Non-pigmented ciliary epithelial cell (primary cell): ENCODE measurements at places on chromosomes 7 and 10.
A peak's percentile ranks its signal among the peaks of the same experiment; 100 is the strongest.

DNA sequence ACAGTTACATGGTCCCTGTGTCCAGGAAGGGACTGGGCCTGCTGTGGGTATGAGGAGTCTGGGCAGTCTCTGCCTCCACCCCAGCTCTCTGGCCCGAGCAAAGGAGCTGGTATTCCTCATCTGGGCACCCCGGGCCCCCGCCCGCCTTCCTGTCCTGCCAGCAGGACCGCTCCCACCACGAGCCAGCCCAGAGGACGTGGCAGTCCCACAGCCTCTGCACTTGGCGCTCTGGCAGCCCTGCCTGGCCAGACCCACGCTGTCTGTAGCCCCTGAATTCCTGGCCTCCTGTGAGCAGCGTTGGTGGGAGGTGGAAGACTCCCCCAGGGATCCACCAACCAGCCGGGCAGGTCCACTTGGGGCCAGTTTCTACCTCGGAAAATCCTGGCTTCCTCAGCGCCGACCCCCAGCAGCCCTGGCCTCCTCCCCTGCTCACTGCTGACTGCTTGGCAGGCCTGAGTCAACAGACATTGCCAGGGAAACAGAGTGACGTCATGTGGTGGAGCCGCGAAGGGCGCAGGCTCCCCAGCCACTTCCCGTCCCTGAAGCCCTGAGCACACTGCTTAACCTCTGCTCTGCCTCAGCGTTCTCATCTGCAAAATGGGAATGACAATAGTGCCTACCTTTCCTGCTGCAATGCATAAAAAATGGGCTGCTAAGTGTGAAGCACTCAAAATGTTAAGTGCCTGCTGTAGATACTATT lies 21.6 kb upstream of the LIMK1 start:
- peak; percentile 65 for DNase-seq

GRCh38 chr7:43619213-43620012 lies 36.5 kb downstream of the STK17A start:
- DNase-seq, result no peak

- no peak for DNase-seq
Measured at GRCh38 chr7:5497295-5498103, 73.9 kb upstream of the TNRC18 start.

- DNase-seq, result no peak
Measured at GRCh38 chr10:22340329-22341189, 4.7 kb upstream of the SPAG6 start.

DNA sequence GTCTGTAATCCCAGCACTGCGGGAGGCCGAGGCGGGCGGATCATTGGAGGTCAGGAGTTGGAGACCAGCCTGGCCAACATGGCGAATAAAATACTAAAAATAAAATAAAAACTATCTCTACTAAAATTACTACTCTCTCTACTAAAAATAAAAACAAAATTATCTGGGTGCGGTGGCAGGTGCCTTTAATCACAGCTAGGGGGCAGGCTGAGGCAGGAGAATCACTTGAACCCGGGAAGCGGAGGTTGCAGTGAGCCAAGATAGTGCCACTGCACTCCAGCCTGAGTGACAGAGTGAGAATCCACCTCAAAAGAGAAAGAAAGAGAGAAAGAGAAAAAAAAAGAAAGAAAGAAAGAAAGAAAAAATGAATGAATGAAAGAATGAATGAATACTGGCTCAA lies 351.4 kb downstream of the ELMO1 start:
- no peak for DNase-seq

GRCh38 chr10:33799281-33799943 lies 464.9 kb upstream of the NRP1 start:
- DNase-seq, result no peak

DNA sequence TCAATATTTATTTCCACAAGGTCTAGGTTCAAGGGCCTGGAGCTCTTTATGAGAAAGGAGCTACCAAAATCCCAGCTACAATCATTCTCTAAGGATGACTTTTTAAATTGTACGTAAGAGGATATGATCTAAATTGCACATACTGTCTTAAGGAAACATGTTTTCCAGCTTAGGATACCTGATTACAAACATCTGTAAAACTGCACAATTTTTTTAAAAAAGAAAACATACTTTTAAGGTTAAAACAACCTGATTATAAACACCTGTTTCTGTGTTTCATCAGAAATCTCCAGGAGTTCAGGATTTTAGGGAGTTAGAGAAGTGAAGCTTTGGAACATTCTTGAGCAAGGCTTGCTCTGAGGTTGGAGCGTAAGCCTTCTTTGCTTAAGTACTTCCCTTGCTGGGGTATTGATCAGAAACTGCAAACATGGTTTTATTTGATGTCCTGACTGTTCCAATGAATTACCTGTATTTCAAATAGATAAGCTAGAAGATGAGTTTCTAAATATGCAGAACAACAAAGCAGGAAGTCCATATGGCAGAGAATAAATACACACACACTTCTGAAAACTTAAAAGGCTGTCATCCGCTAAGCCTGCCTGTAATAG lies 248.6 kb downstream of the GFRA1 start:
- DNase-seq, result no peak

- DNase-seq, result no peak
Measured at GRCh38 chr7:54933643-54934042, 85.2 kb upstream of the EGFR start.

DNA sequence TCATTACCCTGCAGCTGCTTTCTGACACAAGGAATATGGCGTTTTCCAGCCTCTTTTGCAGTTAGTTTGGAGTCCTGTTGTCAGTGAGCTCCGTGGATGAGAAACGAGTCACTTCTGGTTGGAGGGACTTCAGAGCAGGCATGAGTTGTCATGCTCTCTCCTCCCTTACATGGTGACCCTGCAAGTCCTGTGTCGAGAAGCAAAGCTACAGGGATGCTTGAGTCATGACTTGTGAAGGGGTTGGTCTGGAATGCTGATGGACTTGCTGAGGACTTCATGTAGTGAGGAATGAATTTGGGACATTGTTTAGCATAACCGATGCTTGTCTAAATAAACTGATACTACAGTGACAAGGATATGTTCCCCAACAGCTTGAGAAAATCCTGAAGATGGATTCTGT lies 108.8 kb downstream of the ADCYAP1R1 start:
- DNase-seq, result no peak

DNA sequence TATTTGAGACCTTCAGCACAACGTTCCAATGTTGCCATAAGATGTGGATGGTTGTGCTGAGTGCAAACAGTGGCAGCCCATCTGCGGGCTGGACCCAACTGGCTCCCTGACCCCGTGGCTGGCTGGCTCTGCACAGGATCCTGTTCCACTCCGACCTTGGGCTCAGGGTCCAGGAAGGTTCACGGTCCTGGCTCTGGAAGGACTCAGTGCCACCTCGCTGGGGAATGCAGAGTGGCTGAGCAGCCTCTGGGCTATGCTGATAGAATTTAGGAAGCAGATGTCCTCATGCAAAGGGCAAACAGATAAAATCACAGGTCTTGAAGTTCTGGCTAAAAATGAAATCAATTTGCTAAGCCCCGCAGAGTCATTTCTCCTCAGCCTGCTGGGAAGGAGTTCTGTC lies 171.6 kb downstream of the PIP4K2A start:
- DNase-seq, result no peak

DNA sequence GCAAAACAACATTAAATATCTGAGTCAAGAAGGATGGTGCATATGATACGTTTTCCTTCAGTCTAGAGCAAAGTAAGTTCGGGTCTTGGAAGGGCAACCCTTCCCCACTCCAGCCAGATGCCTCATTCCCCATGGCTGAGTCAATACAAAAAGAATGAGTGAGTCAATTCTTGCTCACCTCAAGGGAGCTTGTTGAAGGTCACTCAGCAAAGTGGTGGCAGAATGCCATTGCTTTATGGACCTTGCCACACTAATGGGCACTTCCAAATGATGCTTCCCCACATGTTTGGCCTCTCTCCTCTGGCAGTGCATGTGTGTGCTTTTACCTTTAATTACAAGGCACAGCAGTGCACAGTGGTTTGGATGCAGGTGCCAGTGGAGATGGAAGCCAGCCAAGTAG lies 296.5 kb downstream of the SORCS3 start:
- DNase-seq, result peak; percentile 77

DNA sequence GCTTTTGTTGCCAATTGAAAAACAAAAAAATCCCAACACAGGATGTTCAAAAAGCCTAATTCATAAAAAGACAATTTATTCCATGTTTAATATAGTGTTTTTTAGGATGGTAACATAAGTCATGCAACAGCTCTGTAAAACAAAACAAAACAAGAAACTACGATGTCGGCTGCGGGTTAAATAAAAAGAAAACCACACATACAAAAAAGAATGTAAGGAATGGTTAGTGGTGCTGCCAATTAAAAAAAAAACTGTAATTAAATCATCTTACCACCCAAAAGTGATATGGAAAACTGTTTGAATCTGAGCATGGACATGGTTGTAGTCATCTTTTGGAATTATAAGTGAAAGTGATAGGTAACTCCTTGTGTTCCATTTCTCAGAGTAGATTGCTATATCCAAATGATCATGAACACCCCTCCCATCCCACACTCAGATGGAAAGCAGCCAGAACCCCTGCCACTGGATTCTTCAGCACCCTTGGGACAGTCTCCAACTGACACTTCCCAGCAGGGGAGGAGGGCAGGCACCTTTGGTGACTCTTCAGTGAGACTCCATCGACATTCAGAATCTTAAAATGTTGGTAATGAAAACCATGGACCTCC lies 14.3 kb upstream of the DAGLB start:
- no peak for DNase-seq

- no peak for DNase-seq
Measured at GRCh38 chr10:29849886-29850285, 209.5 kb downstream of the JCAD start.

- DNase-seq, result no peak
Measured at GRCh38 chr7:12066521-12066920, 144.6 kb upstream of the TMEM106B start.

GRCh38 chr10:102121739-102122372 lies 1.7 kb upstream of the LDB1 start:
- no peak for DNase-seq

DNA sequence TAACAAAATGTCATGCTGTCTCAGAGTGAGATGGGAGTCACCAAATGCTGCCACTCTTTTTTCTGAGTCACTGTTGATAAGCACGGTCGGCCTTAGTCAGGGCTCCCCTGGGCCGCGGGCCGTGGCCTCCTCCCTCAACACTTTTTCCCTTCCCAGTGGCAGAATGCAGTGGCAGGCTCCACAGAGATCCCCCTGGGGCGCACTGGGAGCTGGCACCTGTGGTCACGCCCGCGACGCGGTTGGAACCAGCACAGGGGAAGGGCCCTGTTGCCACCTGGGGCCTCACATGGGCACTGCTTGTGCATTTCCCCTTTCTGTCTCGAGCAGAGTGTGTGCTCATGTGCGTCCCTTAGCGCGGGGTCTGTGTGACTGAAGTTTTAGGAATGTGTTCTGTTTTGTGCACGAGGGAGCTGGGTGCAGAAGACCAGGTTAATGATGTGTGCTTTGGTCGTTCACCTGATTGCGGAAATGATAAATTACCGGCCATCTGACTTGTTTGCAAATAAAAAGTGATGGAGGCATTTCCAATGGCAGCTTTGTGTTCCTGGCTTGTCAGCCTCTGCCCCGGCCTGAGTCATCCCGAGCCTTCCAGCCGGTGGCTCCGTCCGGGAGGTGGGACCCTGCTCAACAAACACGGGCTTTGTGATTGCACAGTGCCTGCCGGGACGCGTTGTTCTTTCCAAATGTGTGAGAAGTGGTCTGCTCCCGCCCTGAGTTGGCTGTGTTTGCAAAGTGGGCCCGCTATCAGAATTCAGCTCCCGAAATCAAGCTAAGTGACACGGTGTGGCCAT lies 100.7 kb downstream of the NKX6-2 start:
- DNase-seq, result no peak

DNA sequence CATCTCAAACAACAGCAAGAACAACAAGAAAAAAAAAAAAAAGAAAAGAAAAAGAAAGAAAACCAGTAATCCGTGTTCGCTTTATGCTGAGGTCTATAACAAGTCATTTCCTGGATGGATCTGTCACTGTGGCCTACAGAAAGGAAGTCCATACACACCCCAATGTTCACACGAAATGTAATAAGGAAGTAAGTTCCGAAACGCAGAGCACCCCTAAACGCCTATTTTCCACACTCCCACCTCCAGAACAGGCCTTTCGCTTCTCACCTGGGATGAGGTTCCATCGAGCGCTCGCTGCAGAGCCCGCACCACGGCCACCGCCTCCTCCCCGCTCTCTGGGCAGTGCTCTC lies 735 bp downstream of the ZNF394 start:
- DNase-seq, result no peak

- DNase-seq, result no peak
Measured at GRCh38 chr10:125708971-125709503, 10.5 kb upstream of the EDRF1 start.

DNA sequence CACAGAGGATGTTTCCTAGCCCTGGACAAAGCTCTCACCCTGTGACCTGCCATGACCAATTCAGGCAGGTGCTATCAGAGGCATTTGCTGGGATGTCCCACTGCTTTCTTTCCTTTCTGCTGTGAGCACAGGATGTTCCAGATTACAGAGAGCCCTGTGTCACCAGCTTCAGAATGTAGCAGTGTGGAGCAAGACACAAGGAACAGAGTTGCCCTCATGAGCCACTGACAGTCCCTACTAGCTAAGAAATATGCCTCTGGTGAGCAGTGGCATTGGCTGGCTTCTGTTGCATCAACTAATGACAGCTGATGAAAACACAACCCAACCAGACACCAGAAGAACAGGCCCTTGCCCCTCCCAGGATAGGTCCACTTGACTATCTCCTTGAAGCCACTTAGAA lies 337.2 kb downstream of the TNS3 start:
- no peak for DNase-seq

GRCh38 chr10:4080225-4080805 lies 295.3 kb upstream of the KLF6 start:
- DNase-seq, result no peak

GRCh38 chr7:31767686-31768358 lies 80.8 kb downstream of the PPP1R17 start:
- DNase-seq, result no peak

- DNase-seq, result no peak
Measured at GRCh38 chr7:104240401-104240800, 32.6 kb upstream of the ORC5 start.

DNA sequence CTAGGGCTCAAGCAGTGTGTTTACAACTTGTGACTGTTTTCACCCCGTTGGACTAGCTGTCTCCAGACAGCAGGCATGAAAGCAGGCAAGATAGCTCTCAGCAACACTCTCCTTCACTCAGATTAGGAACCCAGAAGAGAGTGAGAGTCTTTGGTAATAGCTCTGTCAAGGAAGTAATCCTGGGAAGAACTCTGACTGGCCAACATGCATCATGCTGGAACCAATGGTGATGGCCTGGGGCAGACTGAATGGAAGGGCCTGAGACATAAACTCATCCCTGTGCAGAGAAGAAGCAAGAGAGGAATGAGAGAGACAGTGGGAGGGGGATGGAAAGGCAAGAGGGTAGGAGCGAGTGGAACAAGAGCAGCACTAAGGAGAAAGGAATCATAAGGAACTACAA lies 48.9 kb downstream of the AKR1D1 start:
- DNase-seq, result no peak
